ENCODE measurements at places on chromosomes 3 and 15.

- H3K36me3 ChIP-seq = no peaks in the 10 kb centered on the region
- H3K27me3 ChIP-seq = no peaks in the 10 kb centered on the region
- H3K4me3 ChIP-seq = no peak overlapping the region
- DNase-seq = no peak
- H3K27ac ChIP-seq = no peak overlapping the region
Measured at GRCh38 chr15:39778021-39778420, 4.6 kb downstream of the FSIP1 start.

DNA sequence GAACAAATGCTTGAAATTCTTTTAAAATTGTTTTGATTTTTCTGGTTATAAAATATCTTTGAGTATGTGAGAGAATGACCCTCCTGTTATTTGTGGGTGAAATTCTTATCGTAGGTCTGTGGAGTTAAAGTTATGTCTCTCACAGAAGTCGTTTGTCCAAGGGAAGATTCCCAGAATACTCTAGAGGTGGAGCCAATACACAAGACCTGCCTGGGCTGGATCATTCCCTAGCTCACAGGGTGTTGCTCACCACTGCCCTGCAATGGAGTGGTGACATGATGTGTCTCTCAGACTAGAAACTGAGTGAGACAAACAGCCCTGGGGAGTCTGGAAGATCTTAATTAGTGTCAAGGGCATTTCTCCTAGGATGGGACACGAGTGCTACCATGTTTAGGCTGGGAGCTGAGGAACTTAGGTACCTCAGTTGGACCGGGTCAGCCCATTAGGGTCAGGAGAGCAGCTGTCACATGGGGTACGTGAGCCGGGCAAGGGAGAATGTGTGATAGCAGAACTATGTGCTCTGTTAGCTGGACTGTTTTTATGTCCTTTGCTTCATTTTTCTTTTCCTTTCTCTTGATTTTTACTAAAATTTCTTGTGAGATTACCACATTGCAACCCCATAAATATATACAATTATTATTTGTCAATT is 53.6 kb upstream of the MYO5C start:
- no peaks in the 10 kb centered on the region for H3K4me1 ChIP-seq
- no peak overlapping the region for H3K27ac ChIP-seq
- H3K4me3 ChIP-seq = no peak overlapping the region
- H3K27me3 ChIP-seq = no peaks in the 10 kb centered on the region
- no peak for DNase-seq

- no peaks in the 10 kb centered on the region for H3K27me3 ChIP-seq
- no peak overlapping the region for H3K27ac ChIP-seq
- H3K4me3 ChIP-seq = no peak overlapping the region
- H3K4me1 ChIP-seq = peaks cover 25% of the 10 kb centered on the region
Measured at GRCh38 chr15:65057549-65057940, 10.2 kb downstream of the RASL12 start.

DNA sequence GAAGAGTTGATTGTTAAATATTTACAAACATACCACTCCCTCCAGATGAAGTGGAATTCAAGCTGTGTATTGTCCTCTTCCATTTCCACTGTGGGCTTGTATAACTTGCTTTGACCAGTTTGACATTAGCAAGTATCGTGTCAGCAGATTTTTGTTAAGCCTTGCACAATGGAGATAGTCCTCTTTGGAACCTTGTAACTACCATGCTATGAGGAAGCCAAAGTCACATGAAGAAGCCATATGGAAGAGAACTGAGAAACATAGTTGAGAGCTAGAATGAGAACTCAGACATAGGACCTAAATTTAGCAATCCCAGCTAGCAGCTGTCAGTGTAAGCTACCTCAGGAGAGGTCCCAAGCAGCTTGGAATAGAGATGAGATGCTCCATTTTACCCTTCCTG is 889.2 kb downstream of the PDCD6IP start:
- no peak overlapping the region for H3K4me3 ChIP-seq
- no peaks in the 10 kb centered on the region for H3K4me1 ChIP-seq
- no peak for DNase-seq
- no peaks in the 10 kb centered on the region for H3K27me3 ChIP-seq
- no peaks in the 10 kb centered on the region for H3K36me3 ChIP-seq

- no peak for DNase-seq
- H3K27me3 ChIP-seq = no peaks in the 10 kb centered on the region
- H3K4me1 ChIP-seq = no peaks in the 10 kb centered on the region
- no peak overlapping the region for H3K27ac ChIP-seq
- no peaks in the 10 kb centered on the region for H3K36me3 ChIP-seq
Measured at GRCh38 chr3:169895072-169895471, 16.3 kb upstream of the SAMD7 start.

DNA sequence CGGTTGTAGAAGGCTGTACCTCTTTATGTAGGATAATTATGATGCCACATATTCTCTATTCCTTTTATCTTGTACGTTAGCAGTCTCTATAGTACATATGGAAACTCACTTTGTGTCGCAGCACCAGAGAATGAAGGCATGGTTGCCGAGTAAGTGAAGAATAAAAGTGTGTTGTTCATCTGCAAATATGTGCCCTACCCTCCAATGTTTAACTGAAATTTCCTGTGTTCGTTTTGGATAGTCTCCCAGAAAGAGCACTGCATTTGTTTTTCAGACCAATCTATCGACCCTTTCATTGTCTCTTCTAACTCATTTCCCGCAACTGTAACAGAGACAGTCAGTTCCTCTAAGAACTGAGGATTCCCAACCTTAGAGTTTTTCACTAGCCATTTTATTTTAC is 592.8 kb downstream of the TUSC7 start:
- no peaks in the 10 kb centered on the region for H3K36me3 ChIP-seq
- no peaks in the 10 kb centered on the region for H3K4me1 ChIP-seq
- no peak for DNase-seq
- no peak overlapping the region for H3K27ac ChIP-seq
- no peak overlapping the region for H3K4me3 ChIP-seq

DNA sequence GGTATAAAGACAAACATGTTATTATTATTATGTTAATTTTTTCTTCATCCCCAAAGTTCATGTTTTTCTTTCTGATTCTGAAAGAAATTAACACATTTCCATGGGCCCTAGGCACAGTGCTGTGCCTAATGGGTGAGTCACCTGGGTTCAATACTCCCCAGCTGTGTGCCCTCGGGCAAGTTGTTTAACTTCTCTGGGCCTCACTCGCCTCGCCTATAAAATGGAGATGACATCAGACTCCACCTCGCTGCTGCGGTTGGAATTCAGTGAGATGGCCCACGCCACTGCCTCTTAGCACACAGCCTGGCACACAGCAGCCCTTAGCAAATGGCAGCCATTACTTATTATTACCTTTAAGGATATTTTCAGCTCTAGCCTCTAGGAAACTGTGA is 22.6 kb downstream of the DNASE1L3 start:
- H3K36me3 ChIP-seq = no peaks in the 10 kb centered on the region
- H3K4me3 ChIP-seq = no peak overlapping the region
- H3K27ac ChIP-seq = no peak overlapping the region
- DNase-seq = no peak
- H3K4me1 ChIP-seq = peaks cover 15% of the 10 kb centered on the region

GRCh38 chr15:58442122-58442521 is 10.3 kb downstream of the LIPC start:
- H3K27me3 ChIP-seq = no peaks in the 10 kb centered on the region
- DNase-seq = no peak
- H3K4me1 ChIP-seq = peaks cover 29% of the 10 kb centered on the region
- H3K36me3 ChIP-seq = no peaks in the 10 kb centered on the region

GRCh38 chr15:88249220-88249619 is 7.3 kb downstream of the NTRK3 start:
- H3K4me3 ChIP-seq = no peak overlapping the region
- DNase-seq = no peak
- H3K4me1 ChIP-seq = peaks cover 4% of the 10 kb centered on the region
- no peaks in the 10 kb centered on the region for H3K36me3 ChIP-seq

DNA sequence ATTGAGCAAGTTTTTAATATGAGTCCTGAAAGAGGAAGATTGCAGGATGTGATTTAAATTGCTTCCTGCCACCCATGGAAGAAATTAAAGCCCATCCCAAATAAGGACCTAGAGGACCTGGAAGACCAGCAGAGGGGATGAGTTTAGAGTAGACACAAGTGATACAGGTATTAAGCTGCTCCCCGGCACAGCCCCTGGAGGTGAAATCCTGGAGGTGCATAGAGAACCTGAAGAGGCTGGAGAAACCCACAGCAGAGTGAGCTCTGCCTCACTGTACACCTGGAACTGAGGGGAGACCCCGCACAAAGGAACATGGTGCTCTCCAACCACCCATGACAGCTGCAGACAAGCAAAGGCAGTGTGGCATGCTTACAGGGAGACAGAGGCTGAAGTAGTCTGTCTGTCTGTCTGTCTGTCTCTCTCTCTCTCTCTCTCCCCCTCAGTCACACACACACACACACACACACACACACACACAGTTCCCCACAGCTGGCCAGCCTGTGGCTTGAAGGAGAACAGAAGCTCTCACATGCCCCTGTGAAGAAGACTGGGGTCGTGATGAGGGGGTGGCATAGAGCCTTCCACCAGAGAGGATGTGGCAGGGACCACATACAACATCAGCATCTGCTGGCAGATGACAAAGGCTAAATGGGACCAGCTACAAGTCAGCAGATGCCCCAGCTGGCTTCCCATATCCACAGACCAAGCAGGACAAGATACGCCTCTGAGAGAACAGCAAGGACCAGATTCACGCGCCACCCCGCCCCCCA is 38.1 kb downstream of the FSIP1 start:
- no peak overlapping the region for H3K4me3 ChIP-seq
- H3K27me3 ChIP-seq = no peaks in the 10 kb centered on the region

DNA sequence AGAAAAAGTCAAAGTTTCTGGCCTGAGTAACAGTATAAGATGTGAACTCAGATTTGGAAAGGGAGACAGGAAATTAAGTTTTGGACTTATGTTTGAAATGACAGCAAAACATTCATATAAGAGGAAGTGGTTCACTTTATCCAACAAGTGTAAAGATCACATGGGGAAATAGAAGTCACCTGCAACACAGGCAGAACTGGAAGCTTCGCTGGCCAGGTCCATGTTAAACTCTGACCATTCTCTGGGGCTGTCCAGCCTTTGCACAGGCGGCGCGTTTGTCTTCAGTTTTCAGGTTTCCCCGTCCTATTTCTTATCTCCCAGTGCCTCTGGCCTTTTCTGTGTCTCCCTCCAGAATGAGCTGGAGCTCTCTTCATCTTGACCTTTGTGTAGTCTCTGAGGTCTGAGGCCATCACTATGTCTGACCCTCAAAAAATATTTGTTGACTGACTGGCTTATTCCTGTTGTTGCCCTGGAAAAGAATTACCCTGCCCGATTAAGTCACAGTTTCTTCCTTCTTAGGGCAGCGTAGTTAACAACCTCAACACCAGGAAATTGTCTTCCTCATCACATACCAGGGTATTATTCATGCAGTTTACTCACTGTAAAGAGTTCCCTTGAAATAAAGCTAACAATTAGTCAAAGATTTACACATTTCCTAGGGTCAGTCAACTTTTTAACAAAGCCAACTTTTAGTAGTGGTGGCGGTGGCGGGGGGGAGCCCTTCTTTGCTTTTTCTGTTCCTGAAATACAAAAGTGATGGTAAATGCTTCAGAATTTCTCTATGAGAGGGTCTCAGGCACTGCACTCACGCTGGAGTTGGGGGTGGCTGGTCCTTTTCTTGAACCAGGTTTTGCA is 959 bp upstream of the RASA2 start:
- peaks cover 36% of the 10 kb centered on the region for H3K4me1 ChIP-seq
- H3K36me3 ChIP-seq = no peaks in the 10 kb centered on the region
- no peak for DNase-seq
- H3K27ac ChIP-seq = peak overlapping the region; percentile 91
- H3K4me3 ChIP-seq = peak overlapping the region; percentile 97

DNA sequence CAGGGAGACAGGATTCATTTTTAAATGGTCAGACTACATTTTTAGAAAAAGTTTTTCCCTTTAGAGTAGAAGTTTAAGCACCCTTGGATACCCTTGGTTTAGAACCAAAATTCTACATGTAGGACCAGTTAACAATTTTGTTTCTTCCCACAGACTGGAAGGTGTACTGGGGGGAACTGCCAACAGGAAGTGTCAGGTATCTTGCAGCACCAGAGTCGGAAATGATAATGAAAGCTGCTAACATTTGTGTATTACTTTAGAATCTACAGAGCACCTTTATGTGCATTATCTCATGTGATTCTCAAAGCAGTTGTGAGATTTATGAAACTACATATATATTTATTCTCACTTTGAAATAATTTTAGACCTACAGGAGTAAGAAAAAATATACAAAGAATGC is 21.5 kb downstream of the SPRED1 start:
- peaks cover 19% of the 10 kb centered on the region for H3K4me1 ChIP-seq
- H3K4me3 ChIP-seq = no peak overlapping the region
- peaks cover 2% of the 10 kb centered on the region for H3K36me3 ChIP-seq

- H3K27ac ChIP-seq = no peak overlapping the region
- no peaks in the 10 kb centered on the region for H3K36me3 ChIP-seq
- no peak for DNase-seq
- no peak overlapping the region for H3K4me3 ChIP-seq
Measured at GRCh38 chr15:74391582-74392450, 24.4 kb upstream of the CYP11A1 start.

DNA sequence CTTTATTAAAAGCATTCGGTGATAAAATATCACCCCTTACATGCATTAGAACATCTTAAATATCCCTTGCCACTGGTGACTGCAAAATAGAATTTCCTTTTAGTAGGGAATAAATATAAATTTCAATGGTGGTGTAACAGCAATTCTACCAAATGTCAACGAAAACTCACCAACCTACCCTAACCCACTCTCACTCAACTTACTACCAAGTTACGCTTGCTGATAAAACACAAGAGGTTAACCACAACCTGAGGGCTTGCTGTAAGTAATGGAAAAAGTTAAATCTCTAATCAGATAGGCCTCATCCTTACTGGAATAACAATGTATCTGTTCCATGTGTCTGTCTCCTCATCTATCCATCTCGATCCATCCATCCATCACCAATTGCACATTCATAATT is 274.7 kb downstream of the FOXP1 start:
- DNase-seq = no peak
- H3K4me1 ChIP-seq = peaks cover 54% of the 10 kb centered on the region
- no peaks in the 10 kb centered on the region for H3K27me3 ChIP-seq
- no peak overlapping the region for H3K4me3 ChIP-seq

GRCh38 chr15:90497376-90497775 is 32.3 kb upstream of the CRTC3 start:
- no peak overlapping the region for H3K27ac ChIP-seq
- no peaks in the 10 kb centered on the region for H3K4me1 ChIP-seq
- no peak for DNase-seq
- peaks cover 100% of the 10 kb centered on the region for H3K36me3 ChIP-seq
- H3K4me3 ChIP-seq = no peak overlapping the region
- no peaks in the 10 kb centered on the region for H3K27me3 ChIP-seq

GRCh38 chr3:5011555-5012256 is 32.5 kb downstream of the BHLHE40 start:
- no peak for DNase-seq
- peaks cover 56% of the 10 kb centered on the region for H3K4me1 ChIP-seq
- H3K27me3 ChIP-seq = no peaks in the 10 kb centered on the region
- peak overlapping the region; percentile 81 for H3K27ac ChIP-seq
- no peak overlapping the region for H3K4me3 ChIP-seq
- H3K36me3 ChIP-seq = no peaks in the 10 kb centered on the region

- no peaks in the 10 kb centered on the region for H3K4me1 ChIP-seq
- H3K27ac ChIP-seq = no peak overlapping the region
- H3K36me3 ChIP-seq = no peaks in the 10 kb centered on the region
- H3K27me3 ChIP-seq = no peaks in the 10 kb centered on the region
Measured at GRCh38 chr15:99921101-99921500, 187.9 kb upstream of the LYSMD4 start.

GRCh38 chr15:81394603-81395002 is 20.6 kb upstream of the TMC3 start:
- no peaks in the 10 kb centered on the region for H3K4me1 ChIP-seq
- no peak overlapping the region for H3K4me3 ChIP-seq
- no peaks in the 10 kb centered on the region for H3K36me3 ChIP-seq
- no peak for DNase-seq

- H3K27me3 ChIP-seq = no peaks in the 10 kb centered on the region
- no peak overlapping the region for H3K4me3 ChIP-seq
- peak overlapping the region; percentile 74 for H3K27ac ChIP-seq
Measured at GRCh38 chr3:123634149-123635051, 49.5 kb upstream of the HACD2 start.
